ENCODE measurements at places on chromosomes 7 and 10.

- DNase-seq, result peak; percentile 58
These were observed 8.5 kb downstream of the SAP25 start for GRCh38 chr7:100565133-100565571.

DNA sequence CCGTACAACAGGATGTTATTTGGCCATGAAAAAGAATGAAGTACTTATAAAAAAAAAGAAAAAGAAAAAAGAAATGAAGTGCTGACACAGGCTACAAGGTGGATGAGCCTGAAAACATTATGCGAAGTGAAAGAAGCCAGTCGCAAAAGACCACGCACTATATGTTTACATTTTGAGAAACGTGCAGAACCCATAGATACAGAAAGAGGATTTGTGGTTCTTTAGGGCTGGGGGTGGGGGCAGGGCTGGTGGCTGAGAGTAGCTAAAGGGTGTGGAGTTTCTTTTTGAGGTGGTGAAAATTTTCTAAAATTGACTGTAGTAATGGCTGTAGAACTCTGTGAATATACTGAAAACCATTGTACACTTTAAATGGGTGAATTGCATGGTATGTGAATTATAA lies 86.0 kb upstream of the FAM20C start:
- no peak for DNase-seq

- no peak for DNase-seq
These were observed 2.4 kb downstream of the FAS start for GRCh38 chr10:88992921-88993524.

DNA sequence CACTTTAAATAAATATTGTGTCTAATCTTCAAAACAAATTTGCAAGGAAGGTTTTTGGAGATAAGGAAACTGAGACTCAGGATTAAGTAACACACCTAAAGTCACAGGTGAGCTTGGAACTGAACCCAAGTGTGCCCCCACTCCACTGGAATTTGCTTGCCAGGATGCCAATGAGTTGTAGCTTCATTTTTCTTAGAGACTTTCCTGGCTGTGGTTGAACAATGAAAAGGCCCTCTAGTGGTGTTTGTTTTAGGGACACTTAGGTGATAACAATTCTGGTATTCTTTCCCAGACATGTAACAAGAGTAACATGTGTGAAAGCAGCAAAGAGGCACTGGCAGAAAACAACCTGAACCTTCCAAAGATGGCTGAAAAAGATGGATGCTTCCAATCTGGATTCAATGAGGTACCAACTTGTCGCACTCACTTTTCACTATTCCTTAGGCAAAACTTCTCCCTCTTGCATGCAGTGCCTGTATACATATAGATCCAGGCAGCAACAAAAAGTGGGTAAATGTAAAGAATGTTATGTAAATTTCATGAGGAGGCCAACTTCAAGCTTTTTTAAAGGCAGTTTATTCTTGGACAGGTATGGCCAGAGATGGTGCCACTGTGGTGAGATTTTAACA lies 1.5 kb downstream of the IL6 start:
- DNase-seq, result peak; percentile 69

All from trophoblast cell (in vitro differentiated cells and primary cell).